ENCODE measurements at places on chromosomes 4 and X.

DNA sequence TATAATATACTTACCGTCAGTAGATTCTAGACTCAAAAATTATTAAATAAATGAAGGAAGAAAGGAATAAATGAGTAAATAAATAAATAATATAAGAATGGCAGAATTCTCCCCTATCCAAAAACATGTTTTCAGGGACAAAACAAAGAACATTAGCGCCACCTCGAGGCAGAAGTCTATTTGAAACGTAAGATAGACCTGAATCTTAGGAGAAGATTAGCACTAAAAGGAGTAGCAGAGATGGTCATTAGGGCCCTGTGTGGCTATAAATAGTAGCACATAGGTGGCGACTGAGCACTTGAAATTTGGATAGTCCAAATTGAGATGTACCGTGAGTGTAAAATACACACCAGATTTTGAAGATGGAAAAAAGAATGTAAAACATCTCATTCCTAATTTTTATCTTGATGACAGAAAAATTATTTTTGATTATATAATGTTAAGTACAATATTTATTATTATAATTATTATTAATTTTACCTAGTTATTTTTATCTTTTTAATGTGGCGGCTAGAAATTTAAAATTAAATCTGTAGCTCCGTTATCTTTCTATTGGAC is 24.3 kb upstream of the SRD5A3 start:
- DNase-seq, result peak; percentile 65

DNA sequence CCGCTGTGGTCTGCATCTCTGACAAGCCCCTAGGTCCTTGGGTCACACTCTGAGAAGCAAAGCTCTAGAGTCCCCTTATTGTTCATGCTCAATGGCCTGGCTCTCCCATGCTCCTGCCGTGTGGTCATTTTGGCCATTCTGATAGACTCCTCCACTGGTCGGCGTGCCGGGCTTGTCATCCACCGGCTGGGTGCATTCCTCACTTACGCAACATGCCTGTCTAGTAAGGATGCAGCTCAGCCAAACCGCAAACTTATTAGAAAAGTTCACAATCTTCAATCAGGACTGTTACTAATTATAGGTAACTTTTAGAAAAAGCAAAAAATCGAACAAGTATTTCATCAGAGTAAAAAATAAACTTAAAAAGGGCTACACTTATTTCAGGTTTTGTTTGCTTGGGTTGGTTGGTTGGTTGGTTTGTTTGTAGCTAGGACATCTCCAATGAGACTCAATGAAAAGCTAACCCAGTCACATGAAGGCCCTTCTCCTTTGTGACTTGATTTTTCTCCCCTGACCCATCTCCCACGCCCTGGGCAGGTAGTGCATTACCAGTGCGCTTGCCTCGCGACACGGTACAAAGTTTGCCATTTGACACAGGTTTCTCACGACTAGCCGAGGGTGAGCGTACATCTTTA is 41.0 kb downstream of the IRF2 start:
- no peak for DNase-seq

DNA sequence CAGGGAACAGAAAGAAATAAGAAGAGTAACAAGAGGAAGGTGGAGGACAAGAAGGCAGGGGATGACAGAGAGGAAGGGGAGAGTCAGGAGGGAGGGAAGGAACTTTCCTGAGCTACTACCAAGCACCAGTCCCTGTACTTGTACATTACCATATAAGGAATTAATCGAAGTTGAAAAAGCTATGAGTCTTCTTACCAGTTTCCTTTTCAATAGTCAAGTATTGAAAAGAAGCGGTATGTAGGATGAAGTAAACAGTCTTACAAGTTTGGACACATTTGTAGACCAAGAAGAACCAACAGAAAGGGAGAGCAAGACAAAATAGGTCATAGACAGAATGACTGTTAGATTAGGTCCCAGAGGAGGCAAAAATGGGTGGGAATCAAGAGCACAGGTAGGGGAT is 629.7 kb upstream of the DIPK2B start:
- no peak for DNase-seq

DNA sequence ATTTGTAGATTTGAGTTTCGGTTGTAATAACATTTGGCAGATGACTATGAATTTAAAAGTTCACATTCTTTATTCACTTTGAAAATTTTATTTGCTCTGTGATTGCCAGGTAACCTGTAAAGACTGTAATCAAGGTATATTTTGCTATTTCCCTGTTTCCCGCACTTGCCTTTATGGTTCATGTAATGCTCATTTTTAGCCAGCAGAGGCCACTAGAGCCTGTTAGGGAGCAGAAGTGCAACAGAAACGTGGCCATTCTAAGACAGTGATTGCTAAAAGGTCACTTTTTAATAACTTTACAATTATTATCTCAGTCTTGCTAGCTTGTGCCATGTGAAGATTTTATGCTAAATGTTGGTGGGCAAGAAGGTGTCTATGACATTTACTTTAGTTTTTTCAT is 12.4 kb downstream of the YIPF6 start:
- no peak for DNase-seq

- no peak for DNase-seq
These were observed 89.0 kb downstream of the SPRY1 start for GRCh38 chr4:123485601-123486000.

All from LNCaP clone FGC (cell line).